ENCODE measurements at places on chromosomes 1 and 21. TPM values are rescaled to one million over a fixed set of nuclear protein-coding genes. Genes with fewer than 3 reads are reported as not detected.

Gene VWA5B1
- total RNA-seq = not detected

Gene KRTAP13-3
- total RNA-seq = not detected

Gene RGSL1
- total RNA-seq = not detected

Gene DNASE2B
- not detected for total RNA-seq

Gene RNASEL
- total RNA-seq = 7.4 TPM

Gene HES3
- total RNA-seq = not detected

Gene ASTN1
- total RNA-seq = 0.47 TPM

Gene DNALI1
- 5.6 TPM for total RNA-seq

Gene COL9A2
- total RNA-seq = 5.4 TPM

Gene OR2L2
- total RNA-seq = 0.19 TPM

Gene ITPKB
- total RNA-seq = 35.8 TPM

DNA sequence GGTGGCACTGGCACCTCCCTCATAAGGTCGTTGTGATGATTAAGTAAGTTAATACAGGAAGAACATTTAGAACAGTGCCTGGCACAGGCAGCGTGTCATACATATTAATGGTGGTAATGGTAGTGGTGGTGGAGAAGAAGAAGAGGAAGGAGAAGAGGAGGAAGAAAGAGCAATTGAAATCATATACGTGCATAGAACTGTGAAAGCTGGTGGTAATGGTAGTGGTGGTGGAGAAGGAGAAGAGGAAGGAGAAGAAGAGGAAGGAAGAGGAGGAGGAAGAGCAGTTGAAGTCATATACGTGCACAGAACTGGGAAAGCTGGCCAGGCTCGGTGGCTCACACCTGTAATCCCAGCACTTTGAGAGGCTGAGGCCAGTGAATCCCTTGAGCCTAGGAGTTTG, 121.3 kb upstream of the HOOK1 start:
- DNase-seq = no peak

DNA sequence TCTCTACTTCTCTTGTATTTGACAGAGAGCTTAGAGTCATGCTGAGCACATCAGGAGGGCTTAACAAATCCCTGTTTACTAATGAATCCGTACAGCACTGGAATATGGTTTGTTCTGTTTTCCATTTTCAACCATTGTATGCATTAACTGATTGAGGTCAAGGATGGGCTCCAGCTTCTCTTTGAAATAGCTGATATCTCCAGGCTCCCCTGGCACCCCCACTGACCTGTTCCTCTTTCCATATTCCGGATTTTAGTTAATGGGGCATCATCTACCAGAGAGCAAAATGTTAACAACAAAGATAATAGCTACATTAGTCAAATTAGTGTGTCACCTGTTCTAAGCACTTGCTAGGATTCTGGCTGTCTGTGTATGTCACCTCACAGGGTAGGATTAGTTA, 57.6 kb downstream of the NENF start:
- no peak for DNase-seq

- DNase-seq = no peak
Observed at GRCh38 chr1:203509135-203509534, 15.2 kb downstream of the OPTC start.

DNA sequence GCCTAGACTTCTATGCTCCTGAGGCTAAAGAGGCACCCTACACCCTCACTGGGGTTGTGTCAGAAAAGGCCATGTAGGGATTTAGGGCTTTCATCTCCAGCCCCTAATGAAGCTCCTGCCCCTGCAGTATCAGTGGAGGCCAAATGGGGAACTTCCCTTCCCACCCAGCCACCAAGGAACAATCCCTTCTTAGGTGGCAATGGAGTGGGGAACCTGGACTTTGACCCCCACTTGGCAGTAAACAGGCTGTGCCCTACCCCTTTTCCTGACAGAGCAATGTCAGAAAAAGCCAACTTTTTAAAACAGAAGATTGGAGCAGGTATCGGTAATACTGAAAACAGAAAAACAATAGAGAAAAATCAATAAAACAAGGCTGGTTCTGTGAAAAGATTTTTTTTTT, 35.5 kb upstream of the SLC19A2 start:
- no peak for DNase-seq

DNA sequence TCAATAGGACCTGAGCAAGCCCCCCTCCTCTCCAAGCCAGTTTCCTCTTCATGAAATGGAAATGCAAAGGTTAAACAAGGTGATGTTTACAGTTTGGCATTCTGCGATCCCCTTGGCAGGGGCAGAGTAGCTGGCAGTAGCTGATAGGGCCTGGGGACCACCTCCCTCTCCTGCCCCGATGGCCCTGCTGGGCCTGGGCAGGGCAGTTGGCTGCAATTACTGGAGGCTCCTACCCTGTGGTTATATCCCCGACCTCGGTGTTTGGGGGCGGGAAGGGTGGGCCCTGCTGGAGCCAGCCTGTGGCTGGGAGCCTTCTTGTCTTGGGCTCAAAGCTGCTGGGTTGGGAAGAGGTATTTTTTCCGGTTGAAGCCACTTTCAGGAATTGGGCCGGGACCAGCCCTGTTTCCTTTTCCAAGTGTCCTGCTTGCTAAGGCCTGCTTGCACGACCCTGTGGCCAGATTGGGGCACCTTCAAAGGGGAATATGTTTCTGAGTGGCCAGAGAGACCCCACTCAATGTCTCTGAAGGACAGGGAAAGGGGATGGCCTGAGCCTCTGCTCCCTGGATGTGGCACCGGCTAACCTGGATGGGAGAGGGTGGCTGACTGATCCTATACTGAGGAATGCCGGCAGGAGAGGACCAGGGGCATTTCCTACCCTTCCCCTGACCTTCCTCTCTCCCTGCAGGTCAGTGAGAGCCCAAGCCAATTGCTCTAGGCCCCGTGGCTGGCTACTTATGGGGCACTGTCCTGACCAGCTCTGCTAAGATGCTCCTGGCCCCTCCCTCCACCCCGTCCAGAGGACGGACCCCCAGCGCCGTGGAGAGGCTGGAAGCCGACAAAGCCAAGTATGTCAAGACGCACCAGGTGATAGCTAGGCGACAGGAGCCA, 1.9 kb downstream of the FAM110D start:
- no peak for DNase-seq

DNA sequence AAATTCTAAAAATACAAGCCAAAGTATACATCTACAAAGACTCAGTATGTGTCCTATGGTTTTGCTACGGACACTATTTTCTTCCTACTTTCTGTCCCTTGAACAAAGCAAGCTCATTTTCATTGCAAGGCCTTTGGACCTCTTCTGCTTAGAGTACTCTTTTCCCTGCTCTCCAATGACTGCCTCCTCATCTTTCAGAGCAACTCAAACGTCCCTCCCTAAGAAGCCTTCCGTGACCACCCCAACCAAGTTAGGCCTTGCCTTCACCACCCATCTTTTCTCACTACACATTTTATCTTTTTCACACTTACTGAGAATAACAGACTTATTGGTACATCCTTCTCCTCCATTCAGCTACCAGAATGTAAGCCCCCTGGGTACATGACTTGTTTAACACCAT, 39.9 kb downstream of the ENAH start:
- DNase-seq = no peak

- no peak for DNase-seq
Observed at GRCh38 chr1:2313651-2314261, 77.6 kb downstream of the MORN1 start.

- DNase-seq = no peak
Observed at GRCh38 chr1:228782662-228783417, 47.6 kb downstream of the RHOU start.

GRCh38 chr1:2986549-2987305, 34.5 kb upstream of the ACTRT2 start:
- DNase-seq = no peak

GRCh38 chr1:59046730-59047157, 250.2 kb upstream of the FGGY start:
- no peak for DNase-seq

- DNase-seq = no peak
Observed at GRCh38 chr1:154456631-154457030, 45.4 kb upstream of the TDRD10 start.

DNA sequence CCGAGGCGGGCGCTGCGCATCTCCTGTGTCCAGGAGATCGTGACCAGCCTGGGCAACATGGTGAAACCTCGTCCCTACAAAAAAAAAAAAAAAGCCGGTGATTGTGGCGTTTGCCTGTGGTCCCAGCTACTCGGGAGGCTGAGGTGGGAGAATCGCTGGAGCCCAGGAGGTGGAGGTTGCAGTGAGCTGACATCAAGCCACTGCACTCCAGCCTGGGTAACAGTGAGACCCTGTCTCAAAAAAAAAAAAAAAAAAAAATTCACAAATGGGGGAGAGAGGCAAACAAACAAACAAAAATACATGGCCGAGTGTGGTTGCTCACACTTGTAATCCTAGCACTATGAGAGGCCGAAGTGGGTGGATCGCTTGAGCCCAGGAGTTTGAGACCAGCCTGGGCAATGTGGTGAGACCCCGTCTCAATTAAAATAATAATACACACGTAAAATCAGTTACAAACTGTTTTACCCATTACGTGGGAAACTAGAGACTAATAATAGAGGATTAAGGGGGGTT, 758 bp downstream of the TATDN3 start:
- DNase-seq = no peak

GRCh38 chr1:10459184-10459583, 9.4 kb downstream of the CORT start:
- DNase-seq = no peak

GRCh38 chr1:59494145-59494833, 197.4 kb downstream of the FGGY start:
- DNase-seq = no peak

DNA sequence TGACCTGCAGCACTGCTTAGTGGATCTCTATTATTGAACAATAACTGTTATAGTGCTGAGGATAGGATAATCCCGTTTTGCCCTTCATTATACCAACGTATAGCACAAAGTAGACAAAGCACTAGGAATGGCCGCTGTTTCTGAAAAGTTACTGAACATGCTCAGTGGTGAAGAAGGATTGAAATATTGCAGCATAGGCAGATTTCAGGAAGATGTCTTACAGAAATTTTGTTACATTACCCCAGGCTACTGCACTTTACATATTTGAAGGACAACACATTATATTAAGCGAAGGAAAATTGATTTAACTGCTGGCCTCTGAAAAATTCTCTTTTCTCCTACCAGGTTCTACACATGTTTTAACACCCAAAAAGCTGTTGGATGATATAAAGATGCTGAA, 48.5 kb downstream of the AKNAD1 start:
- DNase-seq = no peak

DNA sequence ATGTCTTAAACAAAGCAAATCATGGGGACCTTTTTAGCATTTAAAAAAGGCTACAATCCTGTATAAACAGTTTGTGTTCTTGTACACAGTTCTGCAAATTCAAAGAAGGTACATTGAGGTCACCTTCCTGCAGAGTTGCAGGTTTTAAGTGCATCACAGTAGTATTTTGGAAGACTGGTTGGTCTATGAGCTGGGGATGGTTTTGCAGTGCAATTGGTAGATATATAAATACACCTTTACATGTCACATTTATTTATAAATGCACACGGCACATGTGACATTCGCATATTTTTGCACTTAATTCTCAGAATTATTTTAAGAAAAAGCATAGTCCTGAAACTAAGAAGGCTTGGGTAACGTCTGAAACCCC, 599 bp upstream of the ITPKB start:
- no peak for DNase-seq

GRCh38 chr1:150881331-150882070, 5.1 kb upstream of the ARNT start:
- no peak for DNase-seq

DNA sequence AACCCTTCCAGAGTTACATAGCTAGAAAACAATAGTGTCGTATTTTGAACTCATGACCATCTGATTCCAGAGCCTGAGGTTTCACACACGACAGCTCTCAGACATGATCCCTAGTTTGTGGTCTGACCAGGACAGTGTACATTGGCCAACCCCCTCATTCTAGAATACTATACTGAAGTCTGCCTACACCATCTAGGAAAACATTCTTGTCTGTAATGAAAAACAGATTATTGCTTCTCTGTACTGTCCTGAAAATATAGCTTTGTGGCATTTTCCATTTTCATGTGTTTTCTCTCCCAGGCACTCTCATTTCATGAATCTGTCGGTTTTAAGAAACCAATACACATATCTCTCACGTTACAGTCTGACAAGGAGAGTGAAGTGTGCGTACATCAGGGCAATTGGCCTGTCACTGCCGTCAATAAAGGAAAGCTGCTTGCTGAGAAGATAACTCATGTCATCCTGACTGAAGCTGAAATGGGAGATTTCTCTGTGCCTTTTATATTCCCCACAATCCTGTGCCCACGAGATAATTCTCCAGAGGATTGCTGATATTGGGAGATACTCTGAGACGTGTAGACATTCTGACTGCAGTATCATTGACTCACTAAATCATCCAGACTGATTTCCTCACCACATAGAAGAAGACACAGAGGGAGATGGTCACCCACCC, 585.6 kb downstream of the PLPP3 start:
- DNase-seq = no peak

DNA sequence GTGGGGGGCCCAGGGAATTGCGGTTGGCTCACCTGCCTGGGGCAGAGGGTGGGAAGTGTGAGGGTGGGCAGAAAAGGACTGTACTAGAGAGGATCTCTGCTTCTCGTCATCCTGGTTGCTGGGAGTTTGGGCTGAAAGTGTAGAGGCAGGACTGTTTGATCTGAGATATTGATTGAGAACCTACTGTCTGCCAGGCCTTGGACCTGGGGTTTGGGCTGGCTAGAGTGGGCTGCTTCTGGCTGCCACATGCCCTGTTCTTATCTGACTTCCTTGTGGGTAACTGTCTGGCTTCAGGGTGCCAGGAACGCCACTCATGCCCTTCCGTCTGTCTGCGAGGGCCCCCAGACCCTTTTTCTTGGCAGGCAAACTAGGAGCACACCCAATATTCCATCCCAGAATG, 200.9 kb downstream of the FOXD2 start:
- DNase-seq = no peak

DNA sequence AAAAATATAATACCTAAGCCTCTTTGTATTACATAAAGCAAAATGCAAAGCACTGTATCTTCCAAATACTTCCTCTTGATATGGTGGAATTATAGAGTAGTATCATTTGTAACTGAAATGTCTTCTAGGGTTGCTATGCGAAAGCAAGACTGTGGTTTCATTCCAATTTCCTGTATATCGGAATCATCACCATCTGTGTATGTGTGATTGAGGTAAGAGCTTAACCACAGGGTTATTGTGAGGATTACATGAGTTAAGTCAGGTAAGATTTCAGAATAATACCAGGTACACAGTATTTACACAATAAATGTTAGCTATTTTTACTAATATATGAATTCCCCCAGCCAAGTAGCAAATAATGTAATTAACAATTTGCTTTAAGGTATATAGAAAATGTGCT, 24.7 kb downstream of the CD53 start:
- DNase-seq = no peak

GRCh38 chr1:219027146-219027673, 146.5 kb upstream of the LYPLAL1 start:
- DNase-seq = no peak

GRCh38 chr1:24793447-24794129, 48.3 kb downstream of the CLIC4 start:
- DNase-seq = no peak

GRCh38 chr1:96475903-96476302, 245.7 kb upstream of the PTBP2 start:
- no peak for DNase-seq
